ENCODE measurements at places on chromosomes 2 and 18.

DNA sequence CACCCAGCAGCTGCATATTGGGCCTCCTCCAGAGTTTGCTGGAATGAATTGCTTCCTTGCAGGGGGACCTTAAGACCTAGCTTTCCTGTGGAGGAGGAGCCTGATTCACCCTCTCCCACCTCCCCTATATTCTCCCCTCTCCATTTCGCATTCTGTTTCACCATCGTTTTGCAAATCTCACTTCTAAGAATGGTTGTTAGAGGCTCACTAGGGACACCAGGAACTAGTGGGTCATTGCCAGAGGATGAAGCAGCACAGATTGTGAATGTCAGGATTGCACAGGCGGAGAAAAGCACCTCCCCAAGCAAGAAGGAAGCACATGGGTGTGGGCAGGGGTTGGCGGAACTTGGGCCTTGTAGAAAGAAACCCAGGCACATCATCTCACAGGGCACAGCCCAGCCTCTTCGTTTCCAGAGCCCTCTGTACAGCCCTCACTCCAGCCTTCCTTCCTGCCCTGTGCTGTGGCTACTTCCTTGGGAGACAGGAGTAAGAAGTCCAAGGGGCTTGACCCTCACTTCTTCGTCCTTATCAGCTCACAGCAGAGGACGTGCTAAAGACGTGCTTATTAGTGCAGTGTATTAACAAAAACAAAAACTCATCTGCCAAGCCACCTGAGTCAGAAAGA lies 63.4 kb downstream of the TACR1 start:
- no peak for DNase-seq

DNA sequence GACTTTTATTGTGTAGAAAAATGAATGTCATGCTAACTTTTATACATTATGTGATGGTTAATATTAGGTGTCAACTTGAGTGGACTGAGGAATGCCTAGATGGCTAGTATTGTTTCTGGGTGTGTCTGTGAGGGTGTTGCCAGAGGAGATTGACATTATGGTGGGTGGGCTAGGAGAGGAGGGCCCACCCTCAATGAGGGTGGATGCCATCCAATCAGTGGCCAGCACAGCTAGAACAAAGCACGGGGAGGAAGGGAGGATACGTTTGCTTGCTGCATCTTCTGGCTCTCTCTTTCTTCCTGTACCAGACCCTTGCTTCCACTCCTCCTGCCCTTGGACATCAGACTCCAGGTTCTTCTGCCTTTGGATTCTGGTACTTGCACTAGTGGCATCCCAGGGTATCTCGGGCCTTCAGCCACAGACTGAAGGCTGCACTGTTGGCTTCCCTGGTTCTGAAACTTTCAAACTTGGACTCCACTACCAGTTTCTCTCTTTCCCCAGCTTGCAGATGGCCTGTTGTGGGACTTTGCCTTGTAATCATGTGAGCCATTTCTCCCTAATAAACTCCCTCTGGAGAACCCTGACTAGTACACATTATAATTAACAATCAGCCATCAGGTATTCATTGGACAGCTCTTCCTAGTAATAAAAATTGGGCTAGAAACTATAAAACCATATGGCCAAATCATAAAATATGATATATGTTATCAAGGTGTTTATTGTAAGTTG lies 31.7 kb upstream of the ZCCHC2 start:
- no peak for DNase-seq

DNA sequence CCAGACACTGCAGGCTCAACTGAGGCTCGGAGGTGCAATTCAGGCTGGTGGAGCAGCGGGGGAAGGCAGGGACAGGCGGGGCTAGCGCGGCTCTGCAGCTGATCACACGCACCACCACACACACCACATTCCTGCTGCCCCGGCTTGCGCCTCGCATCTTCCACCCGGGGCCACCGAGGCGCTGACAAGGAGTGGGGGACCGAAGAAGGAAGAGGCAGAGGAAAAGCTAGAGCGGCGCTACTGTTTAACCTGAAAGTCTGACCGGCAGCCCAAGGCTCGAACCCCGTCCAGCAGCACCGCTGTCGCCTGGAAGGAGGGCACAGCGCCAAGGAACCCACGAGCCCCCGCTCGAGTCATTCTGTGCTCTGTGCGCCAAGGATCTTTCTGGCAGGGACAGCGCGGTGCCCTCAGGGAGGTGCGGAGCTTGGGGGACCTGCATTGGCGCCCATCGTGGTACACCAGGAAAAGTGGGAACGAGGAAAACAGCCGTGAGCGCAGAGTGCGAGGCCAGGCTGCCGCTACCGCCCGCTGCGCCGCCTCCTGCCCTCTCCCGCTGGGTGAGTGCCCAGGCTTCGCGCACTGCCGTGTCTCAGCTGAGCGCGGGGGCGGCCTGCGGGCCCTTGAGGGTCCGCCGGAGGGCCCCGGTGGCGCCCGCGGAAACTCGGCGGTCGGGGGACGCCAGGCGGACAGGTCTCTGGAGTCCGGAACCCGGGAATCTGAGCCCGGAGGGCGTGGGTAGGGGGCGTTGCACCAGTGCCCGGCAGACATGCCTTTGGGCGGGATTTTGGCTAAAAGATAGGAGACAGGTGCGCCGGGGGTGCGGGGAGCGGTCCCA lies 860 bp upstream of the KCNJ3 start:
- DNase-seq = no peak

DNA sequence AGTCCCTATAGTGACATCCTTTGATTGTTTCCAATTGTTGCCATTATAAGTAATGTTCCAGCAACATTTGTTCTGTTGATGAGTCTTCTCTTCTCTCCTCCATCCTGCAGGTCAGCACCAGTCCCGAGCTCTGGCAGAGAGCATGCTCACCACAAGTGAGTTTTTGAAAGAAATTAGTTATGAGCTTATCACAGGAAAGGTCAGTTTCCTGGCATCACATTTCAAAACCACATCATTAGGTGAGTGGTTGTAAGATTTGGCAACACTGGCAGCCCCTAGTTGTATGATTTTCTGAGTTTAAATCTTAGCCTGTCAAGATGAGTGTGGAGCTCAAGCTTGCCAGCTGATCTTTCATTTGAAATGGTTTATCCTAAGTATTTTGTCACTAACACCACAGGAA lies 149.6 kb downstream of the ESCO1 start:
- DNase-seq = no peak

DNA sequence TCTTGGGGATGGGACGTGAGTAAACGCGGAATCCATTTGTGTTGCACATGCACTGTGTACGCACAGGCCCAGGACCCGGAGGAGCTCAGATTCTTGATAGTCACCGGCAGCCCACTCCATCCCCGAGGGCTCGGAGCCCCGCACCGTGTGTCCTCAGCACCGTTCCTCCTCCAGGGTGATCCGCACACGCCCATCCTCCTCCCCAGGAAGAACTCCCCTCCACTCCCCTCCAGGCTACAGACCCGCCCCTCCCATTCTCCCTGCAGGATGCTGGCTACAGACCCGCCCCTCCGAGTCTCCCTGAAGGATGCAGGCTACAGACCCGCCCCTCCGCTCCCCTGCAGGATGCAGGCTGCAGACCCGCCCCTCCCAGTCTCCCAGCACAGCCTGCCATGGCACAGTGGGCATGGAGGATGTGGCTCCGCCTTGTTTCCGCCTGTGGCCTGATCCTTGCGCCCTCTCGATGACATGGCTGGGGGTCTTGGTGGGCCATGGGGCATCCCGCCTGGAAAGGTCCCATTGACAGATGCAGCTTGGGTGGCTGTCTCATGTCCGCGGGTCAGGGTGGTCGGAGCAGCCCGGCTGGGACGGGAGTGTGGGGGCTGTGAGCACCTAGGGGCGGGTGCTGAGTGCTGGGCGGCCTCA lies 14.1 kb downstream of the CTDP1 start:
- DNase-seq = no peak

- DNase-seq = no peak
Observed at GRCh38 chr2:17242813-17243485, 275.3 kb downstream of the RAD51AP2 start.

GRCh38 chr18:21163647-21164547 lies 52.3 kb upstream of the ROCK1 start:
- peak; percentile 91 for DNase-seq

DNA sequence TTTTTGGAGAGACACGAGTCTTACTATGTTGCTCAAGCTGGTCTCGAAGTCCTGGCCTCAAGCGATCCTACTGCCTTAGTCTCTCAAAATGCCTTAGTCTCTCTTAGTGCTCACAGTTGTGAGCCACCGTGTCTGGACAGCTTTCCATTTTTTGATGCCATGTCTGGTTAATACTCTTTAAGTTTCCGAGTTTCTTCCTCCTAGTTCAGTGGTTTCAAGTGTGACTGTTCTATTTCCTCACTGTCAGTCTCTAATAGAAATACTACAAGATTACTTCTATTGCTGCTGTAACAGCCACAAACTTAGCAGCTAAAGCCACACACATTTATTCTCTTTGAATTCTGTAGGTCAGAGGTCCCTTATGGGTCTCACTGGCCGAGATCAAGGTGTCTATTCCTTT lies 125.1 kb upstream of the MGAT5 start:
- DNase-seq = no peak

GRCh38 chr2:176455816-176456291 lies 186.6 kb downstream of the MTX2 start:
- DNase-seq = peak; percentile 44

GRCh38 chr2:219002395-219003266 lies 9.4 kb upstream of the CRYBA2 start:
- no peak for DNase-seq

- no peak for DNase-seq
Observed at GRCh38 chr2:29628108-29628745, 293.2 kb downstream of the ALK start.

DNA sequence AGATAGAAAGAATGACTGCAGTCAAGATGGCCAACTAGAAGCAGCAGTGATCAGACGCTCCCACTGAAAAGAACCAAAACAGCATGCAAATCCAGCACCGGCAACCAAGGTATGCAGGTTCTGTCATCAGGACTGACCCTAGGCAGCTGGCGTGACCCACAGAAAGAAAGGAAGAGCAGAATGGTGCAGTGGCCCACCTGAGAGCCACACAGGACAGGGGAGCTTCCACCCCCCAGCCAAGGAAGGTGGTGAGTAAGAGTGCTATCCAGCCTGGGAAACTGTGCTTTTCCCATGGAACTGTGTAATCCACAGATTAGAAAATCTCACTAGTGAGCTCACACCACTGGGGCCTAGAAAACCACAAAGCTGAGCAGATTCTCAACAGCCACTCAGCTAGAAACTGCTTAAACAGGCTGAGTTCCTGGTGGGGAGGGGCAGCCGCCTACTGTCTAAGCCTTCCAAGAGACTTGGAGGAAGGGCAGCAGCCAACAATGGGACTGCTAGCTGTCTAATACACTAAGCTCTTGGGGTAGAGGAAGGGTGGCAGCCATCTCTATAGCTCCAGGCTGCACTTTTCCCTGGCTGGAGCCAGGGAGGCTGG lies 127.9 kb downstream of the EVA1A start:
- peak; percentile 37 for DNase-seq

- DNase-seq = no peak
Observed at GRCh38 chr2:9652898-9653479, 22.2 kb upstream of the YWHAQ start.

DNA sequence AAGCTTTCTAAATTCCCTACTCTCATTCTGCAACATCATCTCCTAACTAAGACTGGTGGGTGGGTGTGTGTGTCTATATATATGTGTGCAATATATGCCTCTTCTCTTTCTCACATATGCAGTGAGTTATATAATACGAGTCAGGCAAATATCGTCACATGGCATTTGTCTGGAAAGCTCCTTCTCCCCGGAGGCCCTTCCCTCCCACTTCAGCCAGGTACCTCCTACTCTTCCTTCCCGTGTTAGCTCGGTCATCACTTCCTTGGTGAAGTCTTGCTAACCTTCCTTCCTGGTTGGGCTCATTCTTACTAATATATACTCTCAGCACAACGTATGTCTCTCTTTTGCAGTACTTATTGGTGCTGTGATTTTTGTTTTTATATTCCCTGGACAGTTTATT lies 66.4 kb upstream of the NCK2 start:
- DNase-seq = no peak

DNA sequence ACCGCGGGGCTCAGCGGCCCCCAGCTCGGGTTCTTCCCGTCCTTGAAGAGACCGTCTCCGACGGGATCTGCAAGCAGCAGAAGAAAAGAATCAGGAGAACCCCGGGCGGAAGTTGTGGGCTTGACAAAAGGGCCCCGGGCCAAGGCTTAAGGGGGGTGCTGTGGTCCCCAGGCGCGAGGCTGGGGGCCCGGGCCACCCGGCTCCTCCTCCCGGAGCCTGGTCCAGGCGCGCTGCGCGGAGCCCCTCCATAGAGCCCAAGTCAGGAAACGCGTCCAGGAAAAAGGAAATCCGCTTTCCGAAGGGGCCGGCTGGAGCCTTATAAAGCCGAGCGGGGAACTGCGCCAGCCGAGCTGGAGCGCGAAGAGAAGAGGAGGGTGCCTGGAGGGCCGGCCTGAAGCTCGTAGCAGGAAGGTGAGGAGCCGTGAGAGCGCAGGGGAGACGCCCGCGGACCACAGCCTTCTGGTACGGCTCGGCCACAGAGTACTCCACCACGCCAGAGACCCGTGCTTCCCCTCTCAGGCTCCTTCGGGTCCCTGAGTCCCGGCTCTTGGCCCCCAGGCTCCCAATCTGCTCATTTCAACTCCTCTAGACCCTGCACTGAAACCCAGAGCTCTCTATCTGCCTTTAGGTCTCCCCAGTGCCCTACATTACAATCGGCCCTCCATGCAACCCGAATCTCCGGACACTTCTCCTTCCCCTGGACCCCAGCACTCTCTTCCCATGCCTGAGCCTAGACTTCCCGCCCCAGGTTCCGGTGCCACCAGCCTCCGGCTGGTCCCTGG lies 554 bp downstream of the FEV start:
- no peak for DNase-seq

- DNase-seq = no peak
Observed at GRCh38 chr18:56276466-56276865, 361.9 kb downstream of the TXNL1 start.

GRCh38 chr2:231614559-231615057 lies 21.9 kb downstream of the TEX44 start:
- no peak for DNase-seq

- no peak for DNase-seq
Observed at GRCh38 chr18:9237981-9238380, 96.6 kb upstream of the TWSG1 start.

DNA sequence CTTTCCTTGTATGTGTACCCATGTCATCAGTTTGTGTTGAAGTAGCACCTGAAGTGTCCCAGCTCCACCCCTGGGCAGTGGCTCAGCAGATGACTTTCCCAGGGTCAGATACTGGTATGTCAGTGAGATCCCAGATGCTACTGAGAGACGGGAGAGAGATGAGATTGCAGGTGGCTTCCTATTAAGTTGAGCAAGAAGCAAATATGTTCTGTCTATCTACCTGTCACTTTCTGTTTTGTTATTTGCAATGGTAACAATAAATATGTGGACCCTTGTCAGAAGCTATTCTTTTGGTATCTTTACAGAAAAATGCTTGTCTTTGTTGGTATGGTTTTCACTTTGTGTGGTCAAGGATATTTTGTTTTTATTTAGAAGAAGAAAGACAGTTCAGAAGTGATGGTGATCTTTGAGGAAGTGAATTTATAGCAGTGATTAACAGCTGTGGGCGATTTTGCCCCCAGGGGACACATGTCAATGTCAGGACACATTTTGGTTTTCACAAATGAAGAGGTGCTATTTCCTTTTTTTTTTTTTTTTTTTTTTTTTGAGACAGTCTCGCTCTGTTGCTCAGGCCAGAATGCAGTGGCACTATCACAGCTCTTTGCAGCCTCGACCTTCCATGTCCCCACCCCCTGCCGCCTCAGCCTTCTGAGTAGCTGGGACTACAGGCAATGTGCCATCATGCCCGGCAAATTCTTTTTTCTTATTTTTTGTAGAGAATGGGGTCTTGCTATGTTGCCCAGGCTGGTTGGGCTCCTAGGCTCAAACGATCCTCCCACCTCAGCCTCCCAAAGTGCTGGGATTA lies 21.4 kb downstream of the MGAT5 start:
- no peak for DNase-seq

- no peak for DNase-seq
Observed at GRCh38 chr2:182541268-182541667, 114.4 kb upstream of the PDE1A start.
